ENCODE measurements at places on chromosomes 3 and 15.

DNA sequence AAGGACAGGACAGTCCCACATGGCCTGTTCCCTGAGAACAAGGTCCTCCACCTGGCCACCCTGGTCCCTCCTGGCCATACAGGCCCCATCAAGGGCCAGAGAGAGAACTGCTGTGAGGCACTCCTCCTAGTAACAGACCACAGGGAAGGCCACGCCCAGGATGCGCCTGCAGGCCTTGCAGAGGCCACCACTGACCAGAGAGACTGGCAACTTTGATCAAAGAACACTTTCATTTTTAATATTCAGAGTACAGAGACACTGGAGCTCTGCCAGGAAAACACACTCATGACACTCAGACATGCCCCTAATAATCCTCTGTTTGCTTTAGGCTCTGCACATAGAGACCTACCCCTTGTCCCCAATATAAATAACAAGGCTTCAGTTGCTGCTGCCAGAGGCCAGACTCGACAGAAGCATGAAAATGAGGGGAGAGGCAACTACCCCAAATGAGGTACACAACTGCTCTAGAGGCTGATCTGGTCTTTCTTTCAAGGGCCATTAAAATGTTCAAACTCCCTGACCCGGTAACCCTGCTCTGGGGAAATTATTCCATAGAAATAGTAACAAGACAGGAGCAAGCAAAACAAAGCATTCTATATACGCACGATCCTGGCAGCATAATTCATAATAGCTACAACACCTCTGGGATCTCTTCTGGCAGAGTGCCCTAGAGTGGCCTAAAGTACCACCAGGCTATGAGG, 44.8 kb downstream of the CCDC12 start:
- DNase-seq = no peak

- no peak for DNase-seq
Measured at GRCh38 chr3:120846073-120846472, 61.9 kb upstream of the STXBP5L start.

DNA sequence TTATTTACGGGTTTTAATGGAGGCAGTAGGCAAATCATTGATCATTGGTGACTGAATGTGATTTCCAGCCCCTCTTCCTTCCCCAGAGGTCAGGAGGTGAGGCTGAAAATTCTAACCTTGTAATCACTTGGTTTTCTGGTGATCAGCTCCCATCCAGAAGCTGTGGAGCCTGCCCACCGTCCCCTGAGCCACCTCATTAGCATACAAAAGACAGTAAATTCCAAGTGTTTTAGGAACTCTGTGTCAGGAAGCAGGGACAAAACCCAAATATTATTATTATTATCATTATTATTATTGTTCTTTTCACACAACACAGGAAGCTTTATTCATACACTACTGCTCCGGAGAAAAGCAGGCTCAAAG, 18.2 kb downstream of the FOXB1 start:
- no peak for DNase-seq

- no peak for DNase-seq
Measured at GRCh38 chr3:156530980-156531379, 23.9 kb downstream of the SSR3 start.

GRCh38 chr3:69930564-69930963, 69.0 kb upstream of the SAMMSON start:
- no peak for DNase-seq

- DNase-seq = no peak
Measured at GRCh38 chr3:31043184-31043819, 148.8 kb upstream of the GADL1 start.

GRCh38 chr3:33879540-33879939, 81.1 kb downstream of the PDCD6IP start:
- no peak for DNase-seq

- no peak for DNase-seq
Measured at GRCh38 chr3:128991355-128991895, 2.5 kb downstream of the CFAP92 start.

GRCh38 chr3:141335531-141336061, 32.7 kb upstream of the ZBTB38 start:
- DNase-seq = no peak

- no peak for DNase-seq
Measured at GRCh38 chr3:160108362-160108761, 116.9 kb upstream of the C3orf80 start.

GRCh38 chr15:89912145-89912673, 543 bp downstream of the ARPIN start:
- no peak for DNase-seq

DNA sequence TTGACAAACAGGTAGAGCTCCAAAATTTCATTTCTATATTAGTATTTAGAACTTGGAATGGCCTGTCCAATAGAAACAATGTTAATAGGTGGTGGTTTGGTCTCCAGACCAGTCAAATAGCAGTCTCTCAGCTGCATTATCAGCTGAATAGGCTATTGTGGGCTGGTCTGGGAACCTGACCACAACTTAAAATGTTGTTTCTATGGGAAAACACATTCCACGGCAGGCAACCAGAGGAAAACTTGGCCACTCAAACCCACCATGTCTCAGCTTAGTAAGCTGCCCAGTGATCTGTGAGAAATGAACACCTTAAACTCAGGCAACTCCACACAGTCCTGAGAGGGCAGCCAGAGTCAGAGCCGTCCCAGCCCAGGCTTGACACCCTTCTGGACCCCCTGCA, 20.4 kb downstream of the FBN1 start:
- DNase-seq = no peak

- DNase-seq = no peak
Measured at GRCh38 chr3:69547461-69547880, 161.6 kb upstream of the FRMD4B start.

- DNase-seq = no peak
Measured at GRCh38 chr3:127791221-127791913, 30.9 kb downstream of the MGLL start.

GRCh38 chr3:182697345-182697919, 95.9 kb upstream of the ATP11B start:
- no peak for DNase-seq

DNA sequence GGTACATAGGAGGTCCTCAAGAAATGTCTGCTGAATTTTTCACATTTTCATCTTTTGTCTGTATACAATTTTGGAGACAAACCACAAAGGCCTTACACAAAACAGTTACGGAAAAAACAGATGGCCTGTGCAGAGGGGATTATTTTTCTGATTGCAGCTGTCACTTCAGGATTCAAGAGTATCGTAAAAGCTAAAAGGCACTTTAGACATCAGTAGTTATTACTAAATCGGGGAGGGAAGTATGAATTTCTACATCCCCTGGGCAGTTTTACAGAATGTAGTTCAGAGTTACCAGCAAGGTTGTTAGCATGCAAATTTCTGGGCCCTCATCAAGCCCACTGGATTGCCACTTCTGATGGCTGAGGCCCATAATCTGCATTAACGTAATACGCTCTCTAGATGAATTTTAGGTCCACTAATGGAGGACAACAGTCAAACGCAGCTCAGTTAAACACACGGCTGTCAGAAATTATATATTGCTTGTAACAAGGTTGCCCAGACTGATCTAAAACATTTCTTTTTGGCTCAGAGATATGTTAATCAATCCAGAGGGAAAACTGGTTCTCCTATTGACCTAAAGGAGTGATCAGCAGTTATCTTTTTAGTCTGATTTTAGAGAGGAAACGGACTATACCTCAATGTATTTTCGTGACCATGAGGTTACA, 1.1 kb downstream of the RIOX2 start:
- DNase-seq = no peak

GRCh38 chr3:119508172-119508845, 10.0 kb downstream of the TIMMDC1 start:
- DNase-seq = no peak

- DNase-seq = no peak
Measured at GRCh38 chr3:103389356-103389755, 954.5 kb downstream of the ZPLD1 start.

GRCh38 chr15:29131840-29132420, 137.7 kb downstream of the NSMCE3 start:
- no peak for DNase-seq

DNA sequence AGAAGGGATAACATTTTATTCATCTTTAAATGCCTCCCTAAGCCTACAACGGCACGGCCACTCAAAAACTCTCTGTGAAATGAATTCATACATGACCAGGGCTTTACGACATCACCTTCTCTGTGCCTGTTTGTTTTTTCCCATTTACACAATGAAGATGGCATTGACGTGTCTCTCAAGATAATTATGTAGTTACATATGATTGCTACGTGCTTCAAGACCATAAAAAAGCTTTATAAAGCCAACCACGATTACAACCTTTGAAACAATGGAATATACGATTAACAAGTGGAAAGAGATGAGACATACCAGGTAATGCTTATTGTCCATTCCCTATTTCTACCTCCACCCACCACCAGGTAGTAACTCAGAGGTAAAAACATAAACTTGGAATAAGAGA, 168.4 kb downstream of the P3H2 start:
- DNase-seq = no peak

DNA sequence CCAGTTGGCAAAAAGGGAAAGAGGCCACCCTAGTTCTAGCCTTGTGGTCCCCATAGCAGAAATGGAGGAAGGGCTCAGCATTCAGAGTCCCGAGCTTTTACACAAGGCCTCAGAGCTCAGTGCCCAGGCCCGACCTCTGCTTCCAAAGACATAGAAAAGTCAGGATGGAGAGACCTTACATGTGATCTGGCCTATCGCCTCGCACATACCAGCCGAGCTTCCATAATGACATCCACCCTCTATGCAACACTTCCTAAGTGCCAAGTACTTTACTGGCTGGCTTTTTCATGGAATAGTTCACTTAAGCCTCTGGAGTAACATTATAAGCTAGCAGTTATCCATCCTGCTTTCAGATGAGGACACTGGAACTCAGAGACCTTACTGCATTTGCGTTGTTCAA, 275.9 kb downstream of the FAM43A start:
- no peak for DNase-seq

DNA sequence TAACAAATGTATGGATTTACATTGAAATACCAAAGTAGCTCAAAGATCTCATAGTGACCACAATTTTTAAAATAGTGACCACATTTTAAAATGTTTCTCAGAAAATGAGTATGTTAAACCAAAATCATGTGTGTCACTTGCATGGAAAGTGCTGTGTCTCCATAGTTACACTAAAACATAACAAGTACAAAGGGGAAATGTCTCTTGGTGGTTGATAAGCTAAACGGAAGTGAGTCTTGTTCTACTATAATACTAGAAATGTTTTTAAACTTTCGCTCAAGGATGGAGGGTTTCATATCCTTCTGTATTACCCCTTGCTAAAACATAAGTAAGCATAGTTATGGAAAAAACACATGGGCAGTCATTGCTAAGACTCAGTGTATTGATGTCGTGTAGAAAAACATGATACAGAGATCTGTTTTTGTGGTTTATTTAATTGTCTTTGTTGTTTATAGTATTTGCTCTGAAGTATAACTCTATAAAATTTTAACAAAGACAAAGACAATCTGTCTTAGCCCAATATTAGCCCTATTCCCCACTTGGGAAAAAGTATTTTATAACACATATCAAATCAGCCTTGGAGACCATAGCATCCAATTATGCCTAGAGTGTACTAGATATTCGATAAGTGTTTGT, 27.0 kb upstream of the DENND4A start:
- no peak for DNase-seq

DNA sequence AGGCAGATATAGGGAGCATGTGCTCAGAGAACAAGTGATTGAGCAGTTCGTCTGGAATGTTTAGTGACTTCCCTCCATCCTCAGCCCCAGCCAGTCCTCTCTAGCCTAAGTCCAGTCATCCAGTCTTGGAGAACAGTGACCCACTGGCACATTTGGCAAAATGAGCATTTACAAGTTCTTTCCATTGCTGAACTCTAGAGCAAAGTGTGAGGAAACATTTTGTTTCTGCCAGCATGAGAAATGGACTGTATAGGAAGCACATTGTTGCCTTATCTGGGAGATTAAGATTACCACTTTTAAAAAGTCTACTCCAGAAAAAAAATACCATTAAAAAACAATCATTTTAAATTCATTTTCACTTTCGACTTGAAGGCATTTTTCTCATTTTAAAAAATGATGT, 353.6 kb downstream of the SHQ1 start:
- DNase-seq = no peak

- no peak for DNase-seq
Measured at GRCh38 chr3:85482213-85482490, 523.4 kb downstream of the CADM2 start.

DNA sequence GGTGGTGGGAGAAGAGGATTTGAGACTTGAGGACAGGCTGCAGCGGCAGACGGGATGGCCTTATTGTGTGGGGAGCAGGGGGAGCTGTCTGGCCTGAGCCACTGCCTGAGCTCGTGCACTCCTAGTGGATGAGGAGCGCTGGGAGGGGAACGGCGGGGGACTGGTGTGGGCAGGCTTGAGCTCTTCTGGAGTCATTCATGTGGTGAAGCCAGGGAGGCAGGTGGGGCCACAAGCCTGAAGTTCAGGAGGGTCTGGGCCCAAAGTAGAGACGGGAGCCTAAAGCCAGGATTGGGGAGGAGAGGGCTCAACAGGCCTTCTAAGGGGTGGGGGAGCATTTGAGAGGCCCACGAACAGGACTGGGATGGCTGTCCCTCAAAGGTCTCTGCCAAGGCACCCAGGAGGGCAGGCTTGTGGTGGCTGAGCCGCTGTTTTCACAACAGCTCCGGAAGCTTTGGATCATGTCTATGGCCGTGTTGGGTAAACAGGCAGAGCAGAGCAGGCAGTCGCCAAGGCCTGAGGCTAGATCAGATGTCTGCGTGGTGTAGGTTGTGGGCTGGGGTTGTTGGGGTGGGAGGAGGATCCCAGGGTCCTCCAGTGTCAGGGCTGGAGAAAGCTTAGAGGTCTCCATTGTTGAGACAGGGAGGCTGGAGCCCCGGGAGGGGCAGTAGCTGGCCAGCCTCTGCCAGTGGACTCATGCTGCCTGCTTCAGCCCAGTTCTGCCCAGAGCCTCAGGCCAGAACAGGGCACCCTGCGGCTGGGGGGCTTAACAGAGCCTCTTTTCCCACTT, 8.2 kb downstream of the PRKCD start:
- no peak for DNase-seq

DNA sequence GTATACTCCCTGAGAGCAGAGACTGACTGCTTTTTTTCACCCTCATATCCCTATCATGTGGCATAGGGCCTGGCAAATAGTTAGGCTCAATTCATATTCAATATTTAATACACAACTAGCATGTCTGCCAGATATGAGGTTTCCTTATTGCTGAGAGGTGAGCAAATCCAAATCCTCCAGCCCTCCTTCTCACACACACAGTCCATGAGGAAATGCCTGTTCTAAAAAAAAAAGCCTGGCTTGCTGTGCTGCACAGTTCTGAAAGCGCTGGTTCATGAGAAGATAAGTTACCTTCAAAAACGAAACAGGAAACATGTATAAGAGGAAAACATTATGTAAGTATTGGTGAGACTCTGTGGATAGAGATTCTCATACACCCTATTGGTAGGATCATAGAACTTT, 15.5 kb upstream of the ACAP2 start:
- no peak for DNase-seq

DNA sequence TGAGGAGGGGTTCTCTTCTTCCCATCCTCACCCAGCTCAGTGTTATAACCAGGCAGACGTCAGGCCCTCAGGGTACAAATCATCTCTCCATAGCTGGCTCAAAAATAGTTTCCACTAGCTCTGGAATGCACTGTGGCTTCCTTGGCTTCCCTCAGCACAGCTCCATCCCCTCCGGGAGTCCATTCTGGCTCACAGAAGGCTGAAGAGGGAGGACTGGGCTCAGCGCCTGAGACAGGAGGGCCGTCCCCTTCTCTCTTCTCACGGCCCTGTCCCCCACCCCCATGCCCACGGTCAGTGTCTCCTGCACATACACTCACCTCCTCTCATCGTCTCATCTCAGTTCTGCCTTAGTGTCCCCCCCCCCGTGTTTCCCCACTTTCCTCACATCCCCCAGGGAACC, 50.1 kb downstream of the UMPS start:
- no peak for DNase-seq
